ENCODE measurements at places on chromosomes 5 and 9.
A peak's percentile ranks its signal among the peaks of the same experiment; 100 is the strongest.

- no peak for DNase-seq
Observed at GRCh38 chr5:169213479-169213878, 87.5 kb downstream of the SLIT3 start.

- no peak for DNase-seq
Observed at GRCh38 chr9:109652971-109653370, 127.0 kb upstream of the PALM2AKAP2 start.

- DNase-seq: no peak
Observed at GRCh38 chr9:129601082-129601674, 19.7 kb downstream of the C9orf50 start.

DNA sequence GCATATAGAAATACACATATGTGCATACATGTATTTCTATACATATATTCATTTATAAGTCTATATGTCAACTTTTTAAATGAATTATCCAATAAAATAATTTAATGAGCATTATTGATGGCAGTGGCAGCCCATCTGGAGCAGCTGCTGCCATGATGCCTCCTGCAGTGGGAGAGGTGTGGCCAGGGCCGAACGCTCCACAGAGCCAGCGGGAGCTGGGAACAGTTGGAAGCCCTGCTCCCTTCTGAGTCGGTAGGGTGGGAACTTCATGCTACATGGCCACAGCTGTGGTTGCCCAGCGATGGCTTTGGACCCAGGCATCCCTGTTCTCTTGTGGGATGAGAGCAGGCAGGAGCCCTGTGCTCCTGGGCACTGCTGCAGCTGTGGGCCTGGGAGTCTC lies 812.4 kb upstream of the CTNND2 start:
- DNase-seq: no peak

DNA sequence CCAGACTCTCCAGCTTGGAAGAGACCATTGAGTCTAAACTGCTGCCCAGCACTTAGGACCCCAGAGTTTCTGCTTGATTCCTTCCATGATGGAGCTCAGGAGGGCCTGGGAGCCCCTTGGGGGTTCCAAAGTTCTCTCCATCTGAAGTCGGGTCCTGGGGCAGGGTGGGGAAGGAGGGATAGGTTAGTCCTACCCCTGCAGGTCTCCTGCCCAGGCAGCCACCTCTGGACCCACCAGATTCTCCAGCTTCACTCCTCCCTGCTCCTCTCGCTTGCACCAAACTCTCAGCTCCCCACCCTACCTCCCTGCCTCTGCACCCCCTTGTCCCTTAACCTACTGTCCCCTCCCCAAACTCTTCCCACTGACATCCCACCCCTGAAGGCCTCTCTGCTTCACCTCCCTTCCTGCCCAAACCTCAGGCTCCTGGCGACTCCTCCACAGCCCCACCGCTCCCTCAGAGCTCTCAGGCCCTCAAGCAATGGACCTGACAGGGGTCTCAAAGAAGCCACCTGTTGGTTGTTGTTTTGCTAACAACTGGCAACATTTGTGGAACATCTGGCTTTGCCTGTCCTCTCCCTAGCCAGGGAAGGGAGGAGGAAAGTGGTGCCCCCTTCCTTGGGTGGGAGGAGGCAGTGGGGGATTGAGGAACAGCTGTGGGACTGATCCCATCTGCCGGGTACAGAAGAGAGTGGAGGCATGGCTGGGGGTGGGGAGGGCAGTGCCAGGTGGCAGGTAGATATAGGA lies 137.5 kb downstream of the RGS3 start:
- DNase-seq: no peak

- DNase-seq: no peak
Observed at GRCh38 chr5:76222318-76222717, 139.1 kb downstream of the SV2C start.

DNA sequence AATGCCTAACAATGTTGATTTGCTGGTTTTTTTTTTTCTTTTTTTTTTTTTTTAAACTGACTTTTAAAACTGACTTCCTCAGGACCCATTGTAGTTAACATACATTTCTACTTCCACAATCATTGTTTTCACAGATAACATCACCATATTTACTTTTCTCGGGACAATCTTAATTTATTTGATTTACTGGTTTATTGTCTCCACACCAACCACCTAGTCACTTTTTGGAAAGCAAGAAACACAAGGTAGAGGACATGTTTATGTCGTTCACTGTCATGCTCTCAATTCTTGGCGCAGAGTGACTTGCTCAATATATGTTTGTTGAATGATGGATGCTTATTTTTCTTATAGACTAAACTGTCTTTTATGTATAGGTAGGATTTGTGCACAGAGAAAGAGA lies 2280.7 kb downstream of the MAT2B start:
- DNase-seq: no peak

DNA sequence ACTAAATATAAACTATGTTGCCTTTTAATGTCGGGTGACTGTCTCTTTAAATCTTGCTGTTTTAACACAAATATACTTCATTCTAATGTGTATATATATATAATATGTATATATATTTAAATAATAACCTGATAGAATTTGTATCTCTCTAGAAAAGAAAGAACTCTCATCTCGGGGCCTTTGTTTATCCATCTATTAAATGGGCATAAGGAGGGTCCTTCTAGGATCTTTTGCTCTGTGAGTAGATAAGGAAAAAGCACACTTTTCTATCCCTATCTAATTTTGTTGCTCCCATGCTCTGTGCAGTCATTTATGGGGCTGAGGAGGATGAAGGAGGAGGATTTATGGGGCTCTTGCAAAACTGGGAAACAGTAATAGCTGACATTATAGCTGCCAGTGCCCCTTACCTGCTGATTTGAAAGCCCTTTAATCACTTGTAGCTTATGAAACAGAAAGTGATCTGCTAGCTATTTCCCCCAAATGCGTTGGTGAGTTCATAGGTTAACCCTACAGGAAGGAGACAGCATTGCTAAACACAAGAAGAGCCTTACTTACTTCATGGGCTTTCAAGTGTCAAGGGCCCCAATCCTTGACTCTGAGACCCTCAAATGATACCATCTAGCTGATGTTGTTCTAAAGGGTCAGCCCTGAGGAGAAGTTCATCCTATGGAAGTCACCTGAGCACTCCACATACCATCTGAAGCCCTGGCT lies 5.8 kb upstream of the PPARGC1B start:
- no peak for DNase-seq

DNA sequence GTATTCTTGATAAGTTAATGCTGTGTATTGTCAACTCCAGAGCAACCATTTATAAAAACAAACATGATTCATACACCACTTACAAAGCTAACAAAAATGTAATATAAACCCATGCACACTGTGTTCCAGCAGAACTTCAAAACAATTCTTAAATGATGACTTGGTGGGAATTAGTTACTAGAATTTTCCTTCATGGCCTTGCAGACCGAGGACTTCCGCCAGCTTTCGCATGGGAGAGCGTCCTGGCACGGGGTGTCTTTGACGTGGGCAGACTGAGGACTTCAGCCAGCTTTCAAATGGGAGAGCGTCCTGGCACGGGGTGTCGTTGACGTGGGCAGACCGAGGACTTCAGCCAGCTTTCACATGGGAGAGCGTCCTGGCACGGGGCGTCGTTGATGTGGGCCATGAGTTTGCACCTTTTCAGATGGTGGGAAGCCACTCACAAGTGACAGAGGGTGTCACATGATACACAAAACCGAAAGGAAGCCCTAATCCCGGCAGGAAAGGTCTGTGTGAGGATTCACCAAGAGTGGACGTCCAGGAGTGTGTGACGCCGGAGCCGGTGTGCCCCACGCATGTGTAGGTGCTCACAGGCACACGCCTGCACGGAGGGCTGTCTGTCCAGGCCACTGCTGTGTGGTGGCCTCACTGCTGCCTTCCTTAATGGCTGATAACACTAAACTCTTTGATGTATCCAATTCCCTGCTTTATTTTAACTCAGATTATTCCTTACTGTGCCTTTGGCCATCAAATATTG lies 211.3 kb upstream of the IRX4 start:
- no peak for DNase-seq

- DNase-seq: no peak
Observed at GRCh38 chr9:125464591-125465385, 203.2 kb downstream of the GAPVD1 start.

DNA sequence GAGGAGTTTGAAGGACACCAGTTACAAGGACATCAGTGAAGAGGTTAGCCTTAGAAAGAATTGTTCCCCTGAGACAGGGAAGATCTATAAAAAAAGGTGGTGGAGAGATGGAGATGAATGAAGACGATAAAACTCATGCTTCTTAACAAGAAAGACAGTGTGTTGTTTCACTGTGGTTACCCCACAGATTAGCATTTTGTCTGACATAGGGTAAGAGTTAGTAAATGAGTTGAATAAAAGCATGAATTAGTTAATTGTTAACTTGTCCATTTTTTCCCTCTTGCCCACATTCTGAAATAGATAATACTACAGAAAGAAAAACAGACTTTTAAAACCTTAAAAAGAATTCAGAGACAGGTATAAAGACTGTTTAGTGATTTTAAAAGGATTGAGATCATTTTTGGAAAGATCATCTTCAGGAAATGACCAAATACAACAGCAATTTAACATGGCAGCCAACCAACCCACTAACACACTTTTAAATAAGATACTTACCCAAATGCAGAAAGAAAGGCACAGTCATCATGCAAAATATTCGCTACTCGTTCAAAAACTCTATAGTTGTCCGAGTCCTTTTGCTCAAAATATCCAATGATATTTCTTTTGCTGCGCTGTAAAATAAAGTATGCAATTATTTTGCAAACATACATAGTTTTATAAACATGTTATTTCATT lies 78.5 kb downstream of the ERP44 start:
- DNase-seq: no peak

DNA sequence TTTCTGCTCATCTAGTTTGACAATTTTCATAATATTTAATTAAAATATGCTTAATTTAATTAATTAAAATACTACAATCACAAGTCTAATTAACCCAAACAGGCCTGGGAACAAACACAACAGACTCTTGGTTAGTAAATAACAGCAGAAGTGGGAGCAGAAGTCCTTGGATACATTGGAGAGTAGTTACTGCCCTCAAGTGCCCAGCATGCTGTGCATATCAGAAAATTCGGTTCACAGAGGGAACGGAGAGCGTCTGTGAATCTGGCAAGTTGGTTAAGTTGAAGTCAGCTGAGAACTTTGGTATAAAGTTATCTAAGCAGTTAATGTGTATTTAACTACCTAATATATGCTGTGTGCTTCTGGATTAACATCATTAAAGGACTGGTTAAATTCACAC lies 87.0 kb upstream of the ATG10 start:
- DNase-seq: no peak

GRCh38 chr9:107784235-107784958 lies 294.8 kb upstream of the KLF4 start:
- DNase-seq: no peak

DNA sequence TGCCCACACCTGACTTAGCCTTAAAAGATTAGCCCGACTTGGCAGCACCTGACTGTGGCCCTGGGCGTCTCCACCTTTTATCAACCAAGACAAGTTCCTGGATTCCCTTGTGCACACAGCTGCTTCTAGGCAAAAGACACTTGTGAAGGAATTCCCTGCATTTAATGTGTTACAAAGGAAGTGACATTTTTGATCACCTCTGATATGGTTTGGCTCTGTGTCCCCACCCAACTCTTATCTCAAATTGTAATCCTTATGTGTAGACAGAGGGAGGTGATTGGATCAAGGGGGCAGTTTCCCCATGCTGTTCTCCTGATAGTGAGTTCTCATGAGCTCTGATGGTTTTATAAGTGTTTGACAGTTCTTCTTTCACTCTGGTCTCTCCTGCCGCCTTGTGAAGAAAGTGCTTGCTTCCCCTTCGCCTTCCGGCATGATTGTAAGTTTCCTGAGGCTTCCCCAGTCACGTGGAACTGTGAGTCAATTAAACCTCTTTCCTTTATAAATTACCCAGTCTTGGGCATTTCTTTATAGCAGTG lies 2.6 kb upstream of the CPEB4 start:
- peak; percentile 22 for DNase-seq

DNA sequence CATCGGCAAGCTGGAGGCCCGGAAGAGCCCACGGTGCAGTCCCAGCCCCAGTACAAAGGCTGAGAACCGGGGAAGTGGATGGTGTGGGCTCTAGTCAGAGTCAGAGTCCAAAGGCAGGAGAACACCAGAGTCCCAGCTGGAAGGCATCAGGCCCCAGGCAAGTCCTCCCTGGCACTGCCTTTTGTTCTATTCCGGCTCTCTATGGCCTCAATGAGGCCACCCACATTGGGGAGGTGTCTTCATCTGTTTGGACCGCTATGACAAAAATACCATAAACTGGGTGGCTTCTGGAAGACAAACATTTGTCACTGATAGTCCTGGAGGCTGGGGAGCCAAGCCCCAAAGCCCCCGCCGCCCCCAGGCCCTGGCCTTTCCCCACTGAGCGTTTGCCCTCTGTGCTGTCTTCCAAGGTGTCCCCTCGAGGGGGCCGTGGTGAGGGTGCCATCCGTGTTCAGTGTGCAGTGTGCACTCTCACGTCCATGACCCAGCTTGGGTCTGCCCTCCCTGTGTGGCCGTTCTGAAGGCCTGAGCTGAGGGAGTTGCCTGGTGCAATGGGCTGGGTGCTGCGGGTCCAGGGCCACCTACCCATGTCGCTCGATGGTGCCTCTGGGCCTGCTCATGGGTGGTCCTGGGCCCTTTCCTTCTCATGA lies 99.1 kb upstream of the PPP1R26 start:
- no peak for DNase-seq

DNA sequence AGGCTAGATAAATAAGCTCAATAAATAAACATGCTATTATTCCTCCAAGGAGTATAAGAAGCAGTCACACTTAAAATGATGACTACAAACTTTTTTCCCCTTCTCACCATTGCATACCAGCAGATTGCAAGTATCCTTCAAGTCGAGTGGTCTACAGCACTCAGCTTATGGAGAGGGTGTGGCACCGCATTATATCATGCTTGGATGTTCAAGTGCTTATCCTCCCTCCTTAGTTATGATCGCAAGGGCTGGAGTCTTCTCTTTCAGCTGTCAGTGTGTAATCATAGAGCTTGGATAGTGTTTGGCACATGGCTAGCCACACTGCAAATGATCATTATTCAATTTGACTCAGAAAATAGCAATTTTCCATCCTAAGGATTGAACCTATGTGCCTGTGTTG lies 124.0 kb downstream of the CARTPT start:
- DNase-seq: no peak

DNA sequence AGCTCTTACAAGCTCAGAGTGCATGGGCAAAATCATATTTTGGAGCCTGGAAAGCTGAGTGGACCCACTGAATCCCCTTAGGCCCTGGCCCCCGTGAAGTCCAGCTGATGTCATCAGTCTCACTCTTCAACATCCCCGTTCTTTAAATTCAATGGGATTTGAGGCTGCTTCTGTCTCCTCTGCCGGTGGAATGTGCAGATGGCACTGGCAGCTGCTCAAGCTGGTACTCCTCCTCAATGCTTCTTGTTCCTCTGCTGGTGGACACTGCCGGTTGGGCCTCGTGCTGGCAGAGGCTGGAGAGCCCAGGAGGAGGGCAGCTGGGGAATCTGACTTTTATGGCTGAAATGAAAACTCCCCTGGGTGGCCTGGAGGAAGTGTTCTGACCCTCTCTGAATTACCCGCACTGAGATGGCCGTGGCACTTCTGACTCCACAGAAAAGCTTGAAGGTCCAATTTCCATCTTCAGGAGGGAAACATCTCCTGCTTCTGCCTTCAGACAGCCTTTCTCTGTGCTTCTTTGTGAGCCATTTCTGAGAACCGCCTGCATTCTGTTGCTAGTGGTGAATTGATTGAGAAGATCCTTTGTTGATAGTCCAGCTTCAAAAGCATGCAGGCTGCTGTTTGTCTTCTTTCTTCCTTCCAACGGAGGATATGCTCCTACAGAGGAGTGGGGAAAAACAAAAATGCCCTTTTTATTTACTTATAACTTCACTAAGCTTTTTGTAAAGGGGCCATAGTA lies 298.9 kb downstream of the TMEM38B start:
- DNase-seq: no peak

GRCh38 chr5:127577458-127577857 lies 60.0 kb downstream of the PRRC1 start:
- no peak for DNase-seq

Measured in CD4-positive, alpha-beta T cell treated with Interleukin-1 beta for 1 hour (primary cell).